Activated CD4-positive, alpha-beta T cell treated with anti-CD3 and anti-CD28 coated beads for 36 hours (primary cell): ENCODE measurements at places on chromosomes 13 and 19. TPM values are rescaled to one million over a fixed set of nuclear protein-coding genes. Genes with fewer than 3 reads are reported as not detected.

Gene OR7C1
- not detected for total RNA-seq

DNA sequence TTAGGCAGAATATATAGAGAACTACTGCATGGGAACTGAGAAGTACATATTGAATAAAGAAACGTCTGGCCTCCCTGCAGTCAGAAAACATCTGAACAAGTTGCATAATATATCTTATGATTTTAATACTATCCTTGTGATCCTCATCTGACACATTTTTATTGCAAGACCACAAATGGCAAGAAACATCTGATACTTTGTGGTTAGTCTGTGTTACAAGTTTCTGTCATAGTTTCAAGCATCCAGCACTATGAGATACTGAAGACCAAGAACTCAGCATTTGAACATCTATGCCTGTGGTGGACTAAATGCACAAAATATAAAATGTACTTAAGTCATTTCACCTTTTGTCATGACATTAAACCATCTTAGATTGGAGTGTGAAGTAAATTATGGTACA is 1175.8 kb upstream of the MIR17HG start:
- H3K4me1 ChIP-seq = no peaks in the 10 kb centered on the region
- no peaks in the 10 kb centered on the region for H3K36me3 ChIP-seq
- no peak overlapping the region for H3K27ac ChIP-seq
- no peak for DNase-seq

Gene NXNL1
- not detected for total RNA-seq

GRCh38 chr19:7971553-7972520 is 28.4 kb upstream of the TIMM44 start:
- H3K4me3 ChIP-seq = no peak overlapping the region
- peaks cover 24% of the 10 kb centered on the region for H3K36me3 ChIP-seq

GRCh38 chr13:45167611-45168554 is 33.0 kb downstream of the KCTD4 start:
- H3K4me3 ChIP-seq = no peak overlapping the region
- no peaks in the 10 kb centered on the region for H3K27me3 ChIP-seq
- no peak for DNase-seq
- H3K36me3 ChIP-seq = peaks cover 28% of the 10 kb centered on the region
- H3K27ac ChIP-seq = no peak overlapping the region

DNA sequence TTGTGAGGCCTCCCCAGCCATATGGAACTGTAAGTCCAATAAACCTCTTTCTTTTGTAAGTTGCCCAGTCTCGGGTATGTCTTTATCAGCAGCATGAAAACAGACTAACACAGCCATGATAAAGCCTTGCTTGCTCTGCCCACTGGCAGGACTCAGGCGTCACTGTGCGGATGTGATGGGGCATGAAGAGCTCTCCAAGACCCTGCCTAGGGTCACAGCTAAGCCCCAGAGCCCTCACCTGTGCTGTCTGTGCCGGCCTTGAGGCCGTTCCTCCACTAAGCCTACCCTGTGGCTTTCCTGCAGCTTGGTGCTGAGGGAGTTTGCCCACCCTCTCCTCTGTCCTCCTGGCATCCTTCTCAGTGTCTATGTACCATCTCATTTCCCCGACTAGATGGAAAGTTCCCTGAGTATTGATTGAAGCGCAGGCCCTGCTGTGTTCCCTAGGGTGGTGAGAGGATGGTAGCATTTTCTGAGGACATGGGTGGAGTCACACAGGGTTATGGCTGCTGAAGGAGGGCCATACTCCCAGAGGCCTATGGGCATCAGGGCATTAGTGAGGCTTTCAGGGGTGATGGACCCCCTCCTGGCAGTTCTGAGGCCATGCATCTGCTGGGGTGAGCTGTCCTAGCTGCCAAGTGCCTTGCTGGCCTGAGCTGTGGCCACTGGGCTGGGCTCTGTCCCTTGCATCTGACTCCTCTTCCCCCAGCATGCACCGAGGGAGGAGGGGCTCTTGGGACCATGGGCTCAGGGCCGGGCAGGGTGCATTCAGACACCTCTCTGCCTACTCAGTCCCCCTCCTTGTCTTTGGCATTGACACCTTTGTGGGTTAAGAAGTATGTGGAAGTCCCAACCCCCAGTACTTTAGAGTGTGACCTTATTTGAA is 75.3 kb downstream of the TEX29 start:
- DNase-seq = no peak
- no peak overlapping the region for H3K4me3 ChIP-seq
- H3K27me3 ChIP-seq = no peaks in the 10 kb centered on the region
- no peaks in the 10 kb centered on the region for H3K36me3 ChIP-seq
- no peaks in the 10 kb centered on the region for H3K4me1 ChIP-seq

DNA sequence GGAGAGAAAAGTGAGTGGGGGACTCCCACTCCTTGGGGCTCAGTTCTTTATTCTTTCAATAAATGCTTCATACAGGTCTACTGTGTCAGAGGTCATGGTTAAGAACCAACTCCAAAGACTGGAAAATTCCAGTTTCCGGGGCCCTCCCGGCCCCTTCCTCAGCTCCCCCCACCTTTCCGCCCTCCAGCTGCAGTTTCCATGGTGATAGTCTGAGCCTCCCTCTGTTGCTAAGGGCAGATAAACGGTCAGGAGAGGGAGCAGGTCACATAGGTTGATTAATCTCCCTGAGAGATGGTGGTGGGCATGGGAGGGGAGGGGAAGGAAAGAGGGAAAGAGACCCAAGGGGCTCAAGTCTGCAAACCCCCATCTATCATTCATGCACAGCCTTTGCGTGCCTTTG is 131.5 kb upstream of the USP29 start:
- no peaks in the 10 kb centered on the region for H3K27me3 ChIP-seq
- H3K36me3 ChIP-seq = peaks cover 9% of the 10 kb centered on the region
- no peak overlapping the region for H3K27ac ChIP-seq
- no peak overlapping the region for H3K4me3 ChIP-seq
- DNase-seq = no peak

Gene RFPL4A
- not detected for total RNA-seq

GRCh38 chr19:45169602-45170001 is 8.4 kb downstream of the TRAPPC6A start:
- DNase-seq = no peak
- no peak overlapping the region for H3K4me3 ChIP-seq
- no peak overlapping the region for H3K27ac ChIP-seq
- peaks cover 36% of the 10 kb centered on the region for H3K4me1 ChIP-seq

DNA sequence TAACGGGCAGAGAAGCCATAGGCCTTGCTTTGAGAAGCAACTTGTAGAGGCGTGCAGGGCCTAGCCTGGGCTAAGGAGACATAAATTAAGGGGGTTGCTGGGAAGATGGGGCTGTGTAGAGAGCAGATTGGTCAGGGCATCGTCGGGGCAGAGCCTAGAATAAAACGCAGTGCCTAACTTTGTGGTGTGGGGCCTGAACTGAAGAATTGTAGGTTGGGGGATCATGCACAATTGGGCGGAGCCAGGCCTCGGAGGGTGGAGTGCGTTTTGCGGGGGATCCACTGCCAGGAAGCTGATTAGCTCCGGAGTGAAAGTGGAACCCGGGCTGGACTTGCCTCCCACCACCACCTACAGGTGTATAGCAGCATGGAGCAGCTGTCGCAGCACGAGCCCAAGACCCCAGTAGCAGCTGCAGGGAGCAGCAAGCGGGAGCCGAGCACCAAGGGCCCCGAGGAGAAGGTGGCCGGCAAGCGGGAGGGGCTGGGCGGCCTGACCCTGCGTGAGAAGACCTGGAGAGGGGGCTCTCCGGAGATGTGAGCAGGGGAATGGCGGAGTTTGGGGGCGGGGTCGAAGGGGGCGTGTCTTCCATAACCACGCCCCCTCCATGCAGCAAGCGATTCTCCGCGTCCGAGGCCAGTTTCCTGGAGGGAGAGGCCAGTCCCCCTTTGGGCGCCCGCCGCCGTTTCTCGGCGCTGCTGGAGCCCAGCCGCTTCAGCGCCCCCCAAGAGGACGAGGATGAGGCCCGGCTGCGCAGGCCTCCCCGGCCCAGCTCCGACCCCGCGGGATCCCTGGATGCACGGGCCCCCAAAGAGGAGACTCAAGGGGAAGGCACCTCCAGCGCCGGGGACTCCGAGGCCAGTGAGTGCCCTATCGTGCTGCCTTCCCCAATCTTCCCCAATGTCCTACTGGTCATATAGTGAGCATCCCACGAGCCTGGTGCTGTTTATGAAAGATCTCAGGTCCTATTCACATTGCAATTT is 13.8 kb downstream of the DNASE2 start:
- H3K36me3 ChIP-seq = peaks cover 5% of the 10 kb centered on the region
- H3K4me3 ChIP-seq = peak overlapping the region; percentile 54
- peak; percentile 86 for DNase-seq
- H3K4me1 ChIP-seq = peaks cover 7% of the 10 kb centered on the region

Gene PROZ
- not detected for total RNA-seq

DNA sequence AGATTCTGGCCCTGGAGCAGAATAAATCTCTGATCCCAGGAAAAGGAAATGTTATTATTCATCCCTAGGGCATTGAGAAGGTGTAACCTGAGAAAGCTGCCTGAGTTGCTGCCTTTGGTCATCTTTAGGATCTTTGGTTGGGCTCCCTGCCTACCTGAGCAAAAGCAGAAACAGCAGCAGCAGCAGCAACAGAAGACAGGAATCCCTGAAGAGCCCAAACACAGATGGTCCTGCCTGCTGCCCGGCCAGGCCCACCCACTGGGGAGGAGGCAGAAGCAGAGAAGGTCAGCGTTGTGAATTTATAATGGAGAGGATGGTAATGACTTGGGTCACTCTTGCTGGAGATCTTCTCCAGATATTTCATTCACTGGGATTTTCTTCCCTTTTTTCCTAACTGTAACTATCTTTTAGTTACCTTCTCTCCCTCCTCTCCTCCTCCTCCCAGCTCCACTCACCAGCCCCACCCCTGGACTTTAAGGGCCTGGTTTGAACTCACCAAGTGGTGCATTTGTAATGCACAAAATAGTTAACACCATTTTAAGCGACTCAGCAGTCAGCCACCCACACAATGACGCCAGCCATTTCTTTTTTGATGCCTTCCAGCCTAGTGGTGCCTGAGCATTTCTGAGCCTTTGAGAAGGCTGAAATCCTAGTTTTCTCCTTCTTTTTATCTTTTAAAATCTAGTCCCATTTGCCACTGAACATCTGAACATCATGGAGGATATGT is 91.7 kb downstream of the HSPH1 start:
- peak; percentile 19 for DNase-seq
- no peak overlapping the region for H3K27ac ChIP-seq
- no peak overlapping the region for H3K4me3 ChIP-seq
- peaks cover 2% of the 10 kb centered on the region for H3K27me3 ChIP-seq
- peaks cover 15% of the 10 kb centered on the region for H3K4me1 ChIP-seq

- no peak overlapping the region for H3K4me3 ChIP-seq
- H3K4me1 ChIP-seq = no peaks in the 10 kb centered on the region
- H3K36me3 ChIP-seq = no peaks in the 10 kb centered on the region
- no peak overlapping the region for H3K27ac ChIP-seq
These were observed 315.7 kb upstream of the SLITRK5 start for GRCh38 chr13:87355451-87355850.

GRCh38 chr19:32675720-32676185 is at the start of gene RGS9BP:
Gene RGS9BP (plus strand): TSS chr19:32675848. CDS start chr19:32676264, 416 bp downstream.
- H3K36me3 ChIP-seq = peaks cover 2% of the 10 kb centered on the region
- DNase-seq = peak; percentile 73
- H3K27ac ChIP-seq = no peak within 1 kb of the TSS
- peaks cover 28% of the 10 kb centered on the region for H3K4me1 ChIP-seq
- peak within 1 kb of the TSS; percentile 78 for H3K4me3 ChIP-seq

DNA sequence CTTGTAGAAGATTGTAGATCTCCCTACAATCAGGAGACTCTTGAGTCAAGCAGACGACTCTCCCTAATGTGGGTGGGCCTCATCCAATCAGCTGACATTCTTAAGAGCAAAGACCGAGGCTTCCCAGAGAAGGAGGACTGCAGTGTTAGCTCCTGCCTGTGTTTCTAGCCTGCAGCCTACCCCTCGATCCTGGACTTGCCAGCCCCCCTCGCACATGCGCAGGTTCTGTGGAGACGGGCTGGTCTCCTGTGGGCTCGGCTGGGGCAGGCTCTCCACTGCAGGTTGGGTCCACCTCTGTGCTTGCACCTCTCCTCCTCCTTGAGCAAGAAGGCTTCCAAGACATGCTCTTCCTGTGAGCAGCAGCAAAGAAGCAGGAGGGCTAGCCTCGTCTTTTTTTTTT is 185.2 kb upstream of the SOX1 start:
- H3K27ac ChIP-seq = no peak overlapping the region
- H3K27me3 ChIP-seq = peaks cover 8% of the 10 kb centered on the region
- no peaks in the 10 kb centered on the region for H3K36me3 ChIP-seq
- H3K4me3 ChIP-seq = no peak overlapping the region
- H3K4me1 ChIP-seq = no peaks in the 10 kb centered on the region
- no peak for DNase-seq

Gene NOVA2
- total RNA-seq = 0.02 TPM
